ENCODE measurements at places on chromosomes 12 and 14. TPM values are rescaled to one million over a fixed set of nuclear protein-coding genes. Genes with fewer than 3 reads are reported as not detected.

Gene CRY1
- 6.1 TPM for total RNA-seq

Gene MFAP5
- 17.5 TPM for total RNA-seq

Gene ALX1
- total RNA-seq: not detected

Gene PLA2G1B
- total RNA-seq: 0.17 TPM

Gene CEP83
- 4.6 TPM for total RNA-seq

Gene KRT1
- not detected for total RNA-seq

Gene FSCB
- not detected for total RNA-seq

Gene SYCP3
- total RNA-seq: 0.34 TPM

Gene GDF11
- total RNA-seq: 4.5 TPM

Gene CAPS2
- total RNA-seq: 15.9 TPM

Gene CCDC177
- total RNA-seq: 0.09 TPM

Gene PAPLN
- total RNA-seq: 4.6 TPM

Gene INSM2
- not detected for total RNA-seq

Gene NTN4
- total RNA-seq: 48.6 TPM

Gene CLBA1
- total RNA-seq: 6.7 TPM

Gene POTEM
- not detected for total RNA-seq

Gene CLEC4C
- total RNA-seq: not detected

Gene CKAP4
- total RNA-seq: 139 TPM
